ENCODE measurements at places on chromosomes 11 and 22.

GRCh38 chr22:49867303-49868265 lies 13.9 kb downstream of the ZBED4 start:
- no peaks in the 10 kb centered on the region for H3K27me3 ChIP-seq
- H3K4me3 ChIP-seq, result no peak overlapping the region
- DNase-seq, result no peak
- peaks cover 50% of the 10 kb centered on the region for H3K36me3 ChIP-seq
- H3K27ac ChIP-seq, result no peak overlapping the region
- peaks cover 16% of the 10 kb centered on the region for H3K4me1 ChIP-seq

DNA sequence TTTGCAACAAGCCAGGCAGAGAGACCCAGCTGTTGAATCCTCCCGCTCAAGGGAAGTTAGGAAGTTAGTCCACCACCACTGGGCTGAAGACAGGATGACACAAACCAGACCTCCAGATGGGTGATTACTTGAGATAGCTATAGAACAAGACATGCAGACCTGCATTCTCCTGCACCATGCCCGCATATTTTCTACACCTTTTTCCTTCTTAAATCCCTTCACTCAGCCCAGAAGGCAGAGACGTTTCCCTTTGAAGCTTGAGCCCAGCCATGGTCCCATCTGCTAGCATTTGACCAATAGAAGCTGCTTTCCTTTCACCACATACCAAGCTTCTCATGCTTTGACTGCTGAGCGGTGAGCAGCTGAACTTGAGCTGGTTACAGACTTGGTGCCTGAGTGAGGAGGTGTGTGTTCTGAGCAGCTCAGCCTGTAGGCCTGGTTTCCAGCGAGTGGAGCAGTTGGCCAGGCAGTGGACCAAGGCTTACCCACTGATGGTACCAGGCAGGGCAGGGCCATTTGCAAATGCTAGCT lies 29.2 kb upstream of the CBX6 start:
- no peak for DNase-seq
- H3K36me3 ChIP-seq, result peaks cover 20% of the 10 kb centered on the region

DNA sequence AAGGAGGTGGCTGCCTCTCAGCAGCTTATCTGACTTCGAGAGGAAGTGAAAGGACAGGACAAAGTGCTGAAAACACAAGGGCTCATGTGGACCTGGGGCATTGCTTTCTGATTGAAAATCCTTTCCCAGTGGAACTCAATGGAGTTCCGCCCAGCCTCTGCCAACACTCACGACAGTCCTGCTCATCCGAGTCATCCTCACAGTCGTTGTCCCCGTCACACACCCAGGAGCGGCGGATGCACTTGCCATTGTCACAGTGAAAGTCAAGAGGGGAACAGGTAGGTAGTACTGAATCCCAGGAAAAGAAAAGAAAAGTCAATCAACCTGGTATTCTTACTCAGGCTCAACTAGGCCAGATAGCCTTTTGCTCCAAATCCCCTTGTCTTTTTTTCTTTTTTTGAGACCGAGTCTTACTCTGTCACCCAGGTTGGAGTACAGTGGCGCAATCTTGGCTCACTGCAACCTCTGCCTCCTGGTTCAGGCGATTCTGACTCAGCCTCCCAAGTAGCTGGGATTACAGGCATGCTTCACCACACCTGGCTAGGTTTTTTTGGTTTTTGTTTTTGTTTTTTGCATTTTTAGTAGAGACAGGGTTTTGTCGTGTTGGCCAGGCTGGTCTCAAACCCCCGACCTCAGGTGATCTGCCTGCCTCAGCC lies 18.1 kb downstream of the LRP4 start:
- peaks cover 22% of the 10 kb centered on the region for H3K4me1 ChIP-seq
- H3K27ac ChIP-seq, result peak overlapping the region; percentile 57
- H3K36me3 ChIP-seq, result peaks cover 47% of the 10 kb centered on the region
- no peak overlapping the region for H3K4me3 ChIP-seq

DNA sequence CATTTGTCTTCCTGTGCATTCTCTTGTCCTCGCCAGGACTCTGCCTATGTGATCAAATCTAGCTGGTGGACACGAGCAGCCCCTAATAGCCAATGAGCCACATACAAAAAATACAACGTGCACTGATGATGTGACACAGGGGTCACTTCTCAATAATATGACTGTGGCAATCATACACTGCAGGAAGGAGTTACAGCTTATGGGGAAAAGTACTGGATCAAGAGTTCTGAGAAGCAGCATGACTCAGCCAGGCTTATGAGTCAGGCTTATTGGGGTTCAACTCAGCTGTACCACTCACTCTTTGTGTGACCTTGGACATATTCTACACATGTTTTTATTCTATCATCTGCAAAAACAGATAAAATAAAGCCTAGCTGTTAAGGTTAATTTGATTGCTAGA lies 889.4 kb upstream of the TENM4 start:
- H3K4me1 ChIP-seq, result peaks cover 36% of the 10 kb centered on the region
- H3K27me3 ChIP-seq, result peaks cover 13% of the 10 kb centered on the region
- DNase-seq, result no peak
- H3K36me3 ChIP-seq, result peaks cover 4% of the 10 kb centered on the region
- H3K27ac ChIP-seq, result no peak overlapping the region

GRCh38 chr22:20000246-20001081 lies 16.2 kb downstream of the ARVCF start:
- H3K4me3 ChIP-seq, result no peak overlapping the region
- peak overlapping the region; percentile 86 for H3K27ac ChIP-seq
- no peaks in the 10 kb centered on the region for H3K27me3 ChIP-seq
- no peak for DNase-seq
- peaks cover 24% of the 10 kb centered on the region for H3K36me3 ChIP-seq
- H3K4me1 ChIP-seq, result peaks cover 26% of the 10 kb centered on the region

- H3K27me3 ChIP-seq, result peaks cover 4% of the 10 kb centered on the region
- H3K27ac ChIP-seq, result no peak overlapping the region
- DNase-seq, result no peak
- no peak overlapping the region for H3K4me3 ChIP-seq
- H3K4me1 ChIP-seq, result no peaks in the 10 kb centered on the region
- H3K36me3 ChIP-seq, result peaks cover 49% of the 10 kb centered on the region
These were observed 1747.2 kb upstream of the RAG2 start for GRCh38 chr11:38345286-38345685.

DNA sequence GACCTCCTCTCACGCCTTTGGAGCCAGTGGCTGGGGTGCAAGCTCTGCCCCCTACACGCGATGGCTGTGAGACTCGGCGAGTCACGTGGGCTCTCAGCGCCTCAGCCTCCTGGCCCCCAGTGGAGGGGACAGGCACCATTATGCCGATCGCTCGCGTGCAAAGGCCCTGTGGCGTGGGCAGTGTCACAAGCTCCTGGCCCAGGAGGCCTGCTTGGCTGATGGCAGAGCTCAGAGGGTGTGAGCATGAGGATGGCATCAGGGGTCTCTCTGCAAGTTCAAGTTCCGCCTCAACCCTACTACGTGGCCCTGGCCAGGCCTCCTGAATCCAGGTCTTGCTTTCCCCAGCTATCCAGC lies 90.8 kb upstream of the KCNQ1OT1 start:
- peak; percentile 6 for DNase-seq
- H3K4me1 ChIP-seq, result peaks cover 12% of the 10 kb centered on the region
- no peak overlapping the region for H3K4me3 ChIP-seq

DNA sequence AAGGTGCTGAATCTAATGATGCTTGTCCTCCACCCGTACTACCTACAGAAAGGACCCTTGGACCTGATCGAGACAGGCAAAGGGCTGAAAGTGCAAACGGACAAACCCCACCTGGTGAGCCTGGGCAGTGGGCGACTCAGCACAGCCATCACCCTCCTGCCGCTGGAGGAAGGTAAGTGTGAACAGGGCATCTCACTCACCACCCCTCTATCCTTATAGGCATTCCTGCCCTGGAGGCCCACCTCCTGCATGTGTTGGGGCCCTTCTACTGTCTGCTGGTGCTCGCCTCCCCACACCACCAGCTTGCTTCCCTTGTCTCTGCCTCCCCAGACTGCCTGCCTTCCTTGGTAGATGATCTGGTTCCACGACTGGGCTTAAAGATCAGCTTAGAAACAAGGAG lies 7.1 kb downstream of the PHLDB1 start:
- peaks cover 63% of the 10 kb centered on the region for H3K4me1 ChIP-seq
- H3K27me3 ChIP-seq, result peaks cover 28% of the 10 kb centered on the region

GRCh38 chr11:10379871-10380568 lies 75.0 kb upstream of the AMPD3 start:
- DNase-seq, result no peak
- H3K27me3 ChIP-seq, result no peaks in the 10 kb centered on the region
- H3K4me1 ChIP-seq, result no peaks in the 10 kb centered on the region
- peaks cover 3% of the 10 kb centered on the region for H3K36me3 ChIP-seq
- H3K4me3 ChIP-seq, result no peak overlapping the region
- H3K27ac ChIP-seq, result no peak overlapping the region

- H3K27me3 ChIP-seq, result no peaks in the 10 kb centered on the region
- H3K4me3 ChIP-seq, result no peak overlapping the region
- peak overlapping the region; percentile 34 for H3K27ac ChIP-seq
- H3K4me1 ChIP-seq, result peaks cover 38% of the 10 kb centered on the region
- H3K36me3 ChIP-seq, result peaks cover 6% of the 10 kb centered on the region
These were observed 13.8 kb upstream of the CCDC81 start for GRCh38 chr11:86360775-86361395.

DNA sequence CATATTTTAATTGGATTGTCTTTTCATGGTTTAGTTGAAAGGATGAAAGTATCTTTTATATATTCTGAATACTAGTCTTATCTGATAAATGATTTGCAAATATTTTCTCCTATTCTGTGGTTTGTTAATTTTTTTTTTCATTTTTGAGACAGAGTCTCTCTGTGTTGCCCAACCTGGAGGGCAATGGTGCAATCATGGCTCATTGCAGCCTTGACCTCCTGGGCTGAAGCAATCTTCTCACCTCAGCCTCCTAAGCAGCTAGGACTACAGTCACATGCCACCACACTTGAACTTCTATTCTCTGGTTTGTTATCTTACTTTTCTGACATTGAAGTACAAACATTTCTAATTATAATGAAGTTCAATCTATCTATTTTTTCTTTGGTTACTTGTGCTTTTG lies 30.0 kb upstream of the FAR1 start:
- no peak overlapping the region for H3K27ac ChIP-seq
- DNase-seq, result no peak
- no peaks in the 10 kb centered on the region for H3K36me3 ChIP-seq
- no peaks in the 10 kb centered on the region for H3K27me3 ChIP-seq
- H3K4me1 ChIP-seq, result 0 out of 2 replicates have a peak, but pooled peaks cover 4% of the 10 kb centered on the region

DNA sequence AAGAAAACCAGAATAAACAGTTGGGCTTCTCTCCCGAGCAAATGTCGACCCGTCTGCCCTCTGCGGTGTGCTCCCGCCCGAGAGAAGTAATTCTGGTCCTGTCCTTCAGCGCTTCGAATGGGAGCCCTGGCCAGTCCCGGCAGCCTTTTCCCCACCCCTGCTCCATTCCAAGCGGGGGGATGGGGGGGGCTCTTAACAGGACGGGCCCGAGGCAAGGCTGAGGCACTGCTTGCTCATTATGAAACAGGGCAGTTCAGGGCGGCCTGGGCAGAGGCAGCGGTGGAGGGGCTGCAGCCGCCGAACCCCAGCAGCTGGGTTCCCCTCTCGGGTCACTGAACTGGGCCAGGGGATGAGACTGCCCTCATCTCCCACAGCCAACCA lies 9.1 kb downstream of the BACE1-AS start:
- H3K4me3 ChIP-seq, result no peak overlapping the region
- H3K4me1 ChIP-seq, result peaks cover 35% of the 10 kb centered on the region
- peak; percentile 64 for DNase-seq
- H3K27ac ChIP-seq, result 0 out of 2 replicates have a peak overlapping the region, but pooled peaks have one; percentile 6

GRCh38 chr11:109432105-109432504 lies 10.1 kb downstream of the C11orf87 start:
- peaks cover 14% of the 10 kb centered on the region for H3K27me3 ChIP-seq
- no peak overlapping the region for H3K4me3 ChIP-seq
- no peak overlapping the region for H3K27ac ChIP-seq
- no peaks in the 10 kb centered on the region for H3K36me3 ChIP-seq
- no peaks in the 10 kb centered on the region for H3K4me1 ChIP-seq

DNA sequence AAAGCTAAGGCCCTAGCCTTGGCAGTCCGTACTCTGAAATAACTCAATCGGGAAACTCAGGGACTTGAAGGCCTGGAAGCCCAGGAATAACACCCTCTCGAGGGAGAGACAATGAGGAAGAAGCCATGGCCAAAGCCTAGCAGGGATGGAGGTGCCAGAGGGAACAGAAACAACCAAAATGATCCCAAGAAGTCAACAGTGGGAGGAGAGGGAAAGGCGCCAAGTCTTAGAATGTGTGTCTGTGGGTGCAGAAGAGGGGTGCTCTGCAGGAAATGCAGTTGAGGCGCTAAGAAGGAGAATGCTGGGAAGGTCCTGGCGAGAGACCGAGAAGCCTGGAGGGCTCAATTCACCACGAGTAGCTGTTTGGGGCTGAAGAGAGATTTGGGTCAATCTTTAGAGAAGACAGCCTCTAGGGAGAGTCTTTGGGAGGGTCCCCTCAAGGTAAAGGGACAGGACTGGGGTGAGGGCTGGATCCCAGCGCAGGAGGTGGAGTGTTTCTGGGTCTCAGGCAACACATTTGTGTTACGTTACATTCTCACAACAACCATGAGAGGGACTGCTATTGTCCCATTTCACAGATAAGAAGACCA lies 760 bp upstream of the MAPK8IP1 start:
- no peak overlapping the region for H3K27ac ChIP-seq
- 0 out of 2 replicates have a peak, but pooled peaks cover 3% of the 10 kb centered on the region for H3K36me3 ChIP-seq
- no peak for DNase-seq
- H3K4me1 ChIP-seq, result no peaks in the 10 kb centered on the region
- H3K4me3 ChIP-seq, result peak overlapping the region; percentile 52

DNA sequence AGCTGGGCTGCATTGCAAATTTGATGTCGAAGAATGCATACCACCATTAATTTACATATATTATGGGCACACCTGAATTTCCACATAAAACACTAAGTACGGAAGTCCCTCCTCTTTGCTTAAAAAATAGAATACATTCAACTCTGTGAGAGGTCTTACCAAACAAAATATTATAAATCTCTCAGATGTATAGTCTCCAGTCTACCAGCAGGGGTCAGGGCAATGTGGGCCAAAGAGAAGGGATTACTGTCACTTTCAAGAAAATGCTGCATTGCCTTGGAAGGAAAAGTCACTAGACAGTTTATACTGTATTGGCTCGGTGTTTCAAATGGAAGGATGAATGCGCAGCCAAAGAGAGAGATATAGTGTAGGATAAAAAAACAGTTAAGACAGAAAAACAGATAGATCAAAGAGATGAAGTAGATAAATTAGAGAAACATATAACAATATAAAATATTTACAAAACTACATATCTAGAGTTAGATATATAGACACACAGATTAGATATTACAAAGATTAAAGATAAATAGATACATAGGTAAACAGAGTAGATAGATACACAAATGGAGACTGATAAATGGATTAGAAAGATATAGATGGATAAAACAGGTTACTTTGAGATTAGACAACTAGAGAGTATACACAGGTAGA lies 20.9 kb downstream of the SERGEF start:
- no peaks in the 10 kb centered on the region for H3K4me1 ChIP-seq
- DNase-seq, result peak; percentile 35
- H3K4me3 ChIP-seq, result no peak overlapping the region
- peaks cover 10% of the 10 kb centered on the region for H3K36me3 ChIP-seq
- no peak overlapping the region for H3K27ac ChIP-seq
- no peaks in the 10 kb centered on the region for H3K27me3 ChIP-seq
